Activated effector memory CD4-positive, alpha-beta T cell treated with anti-CD3 and anti-CD28 coated beads, Interleukin-2, amount 50 U/mL, for 16 hours (primary cell): ENCODE measurements at places on chromosomes 4 and X.

- DNase-seq, result no peak
These were observed 996.4 kb downstream of the C4orf33 start for GRCh38 chr4:130092187-130093015.

- no peak for DNase-seq
These were observed 126.7 kb downstream of the AFAP1 start for GRCh38 chr4:7812921-7813320.

GRCh38 chr4:19187096-19187495 lies 1064.6 kb upstream of the SLIT2 start:
- DNase-seq, result no peak

- DNase-seq, result no peak
These were observed 337.4 kb upstream of the SFRP2 start for GRCh38 chr4:154126276-154126675.

DNA sequence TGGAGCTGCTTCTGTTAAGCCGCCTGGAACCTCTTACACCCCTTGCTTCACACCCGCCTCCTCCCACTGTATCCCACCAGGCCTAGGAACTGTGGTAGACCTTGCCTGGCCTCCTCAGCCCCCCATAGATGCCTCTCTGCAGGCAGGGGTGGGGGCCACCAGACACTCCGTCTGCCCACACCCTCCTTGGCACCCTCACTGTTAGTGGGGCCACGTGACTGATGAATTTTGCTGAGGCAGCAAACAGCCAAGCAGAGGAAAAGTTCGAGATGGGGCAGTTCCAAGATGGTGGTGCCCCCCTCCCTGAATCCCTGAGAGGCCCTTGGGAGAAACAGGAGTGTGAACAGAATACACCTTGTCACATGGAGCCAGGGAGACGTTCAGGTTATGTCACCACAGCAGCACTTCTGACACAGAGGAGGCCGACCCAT lies 41.2 kb upstream of the C4orf50 start:
- DNase-seq, result no peak

DNA sequence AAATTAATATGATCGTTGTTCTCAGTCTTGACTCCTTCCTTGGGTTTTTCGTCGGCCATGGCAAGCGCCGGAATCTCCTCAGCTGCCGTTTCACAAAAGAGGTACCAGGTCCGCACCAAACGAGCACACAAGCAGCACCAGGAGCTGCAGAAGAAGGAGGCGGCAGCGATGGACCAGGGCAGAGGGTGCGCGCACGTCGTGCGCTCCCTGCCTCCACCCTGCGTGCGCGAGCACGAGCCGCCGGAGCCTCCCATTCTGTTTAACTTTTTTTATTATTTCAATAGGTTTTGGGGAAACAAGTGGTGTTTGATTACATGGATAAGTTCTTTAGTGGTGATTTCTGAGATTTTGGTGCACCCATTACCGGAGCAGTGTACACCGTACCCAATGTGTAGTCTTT lies 158.2 kb downstream of the PLS3 start:
- no peak for DNase-seq

- DNase-seq, result no peak
These were observed 150.8 kb upstream of the DIPK2B start for GRCh38 chrX:45351478-45351877.

DNA sequence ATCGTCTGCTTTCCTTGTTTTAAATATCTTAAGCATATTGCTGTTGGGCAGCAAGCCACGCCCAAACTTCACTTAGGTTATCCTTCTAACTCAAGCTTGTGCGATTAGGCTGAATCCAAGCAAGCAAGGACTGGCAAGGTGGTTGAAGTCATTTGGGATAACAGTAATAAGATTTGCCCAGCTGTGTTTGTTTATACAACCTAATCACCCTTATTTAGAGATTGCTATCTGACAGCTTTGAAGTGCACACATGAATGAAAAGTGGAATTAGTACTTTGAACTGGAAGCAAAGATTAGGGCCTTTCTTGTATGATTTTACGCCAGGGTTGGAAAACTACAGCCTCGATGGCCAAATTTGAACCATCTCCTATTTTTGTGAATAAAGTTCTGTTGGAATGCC lies 182.1 kb downstream of the ASB9 start:
- no peak for DNase-seq

- no peak for DNase-seq
These were observed 130.8 kb upstream of the TBL1X start for GRCh38 chrX:9333873-9334560.
